ENCODE measurements at places on chromosomes 16 and 17.

DNA sequence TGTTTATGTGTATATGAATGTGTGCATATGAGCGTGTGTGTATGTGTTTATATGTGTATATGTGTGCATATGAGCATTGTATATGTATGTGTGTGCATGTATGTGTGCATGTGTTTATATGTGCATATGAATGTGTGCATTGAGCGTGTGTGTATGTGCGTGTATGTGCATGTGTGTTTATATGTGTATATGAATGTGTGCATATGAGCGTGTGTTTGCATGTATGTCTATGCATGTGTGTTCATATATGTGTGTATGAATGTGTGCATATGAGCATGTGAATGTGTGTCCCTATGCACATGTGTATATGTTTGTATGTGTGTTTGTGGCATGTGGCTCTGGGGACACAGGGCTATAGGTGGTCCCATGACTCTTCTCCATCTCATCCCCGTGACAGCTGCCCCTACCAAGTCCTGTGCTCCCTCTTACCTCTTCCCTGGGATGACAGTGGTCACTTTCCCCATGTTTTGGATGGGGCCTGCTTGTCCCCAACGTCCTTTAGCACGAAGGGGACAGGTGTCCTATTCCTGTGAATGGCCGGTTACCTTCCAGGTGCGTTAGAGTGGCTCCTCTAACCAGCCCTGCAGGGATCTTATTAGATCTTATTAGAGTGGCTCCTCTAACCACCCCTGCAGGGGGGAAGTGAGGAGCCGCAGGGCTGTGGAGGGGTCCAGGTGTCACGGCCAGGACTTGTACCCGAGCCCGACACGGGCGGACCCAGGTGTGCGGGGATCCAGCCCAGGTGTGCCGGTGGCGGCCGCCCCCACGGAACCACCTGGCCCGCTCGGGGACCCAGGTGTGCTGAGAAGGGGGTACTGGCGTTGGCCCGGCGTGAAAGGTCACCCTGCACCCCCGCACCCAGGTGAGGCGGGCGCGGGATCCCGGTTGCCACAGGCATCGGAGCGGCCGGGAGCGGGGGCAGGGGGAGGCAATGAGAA, 105.6 kb downstream of the SEC14L1 start:
- no peak for DNase-seq

- no peak for DNase-seq
Observed at GRCh38 chr16:69157196-69157595, 24.7 kb downstream of the UTP4 start.

GRCh38 chr17:45020354-45021138, 30.9 kb downstream of the DCAKD start:
- no peak for DNase-seq

- DNase-seq, result peak; percentile 75
Observed at GRCh38 chr17:77460514-77461046, 319.8 kb downstream of the SEC14L1 start.

- peak; percentile 55 for DNase-seq
Observed at GRCh38 chr17:42456223-42457106, 2.2 kb upstream of the ATP6V0A1 start.

DNA sequence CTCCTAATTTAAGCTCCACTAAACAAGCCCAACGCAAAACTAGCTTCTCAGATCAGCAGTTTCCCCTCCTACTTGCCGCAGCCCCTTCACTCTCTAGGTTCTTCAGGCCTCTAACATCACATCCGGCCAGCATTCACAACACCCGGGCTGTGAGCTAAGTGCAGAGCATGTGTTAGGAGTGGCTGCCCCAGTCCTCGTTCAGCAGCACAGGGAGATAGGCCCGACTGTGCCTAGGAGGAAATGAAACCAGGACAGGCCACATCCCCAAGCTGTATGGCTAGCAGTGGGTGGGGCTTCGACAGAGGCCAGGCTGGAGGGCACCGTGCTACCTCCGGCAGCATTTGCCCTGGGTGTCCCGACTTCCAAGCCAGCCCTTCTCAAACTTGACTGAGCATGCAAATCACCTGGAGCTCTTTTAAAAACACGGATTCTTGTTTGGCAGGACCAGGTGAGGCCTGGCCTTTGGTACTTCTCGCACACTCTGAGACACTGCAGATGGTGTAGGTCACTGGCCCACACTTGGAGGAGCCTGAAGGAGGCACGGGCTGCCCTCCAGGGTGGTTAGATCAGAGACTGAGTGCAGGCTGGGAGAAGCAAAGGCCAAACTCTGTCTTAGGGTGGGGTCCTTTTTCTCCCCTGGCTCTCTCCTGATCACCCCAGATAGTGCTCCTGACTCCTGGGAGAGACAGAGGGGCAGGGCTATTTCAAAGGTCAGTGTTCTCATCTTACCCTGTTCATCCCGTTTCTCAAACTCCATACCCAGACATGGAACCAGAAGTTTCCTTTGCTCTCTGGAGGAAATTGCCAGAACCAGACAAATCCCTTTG, 202.0 kb downstream of the C16orf78 start:
- DNase-seq, result peak; percentile 73

DNA sequence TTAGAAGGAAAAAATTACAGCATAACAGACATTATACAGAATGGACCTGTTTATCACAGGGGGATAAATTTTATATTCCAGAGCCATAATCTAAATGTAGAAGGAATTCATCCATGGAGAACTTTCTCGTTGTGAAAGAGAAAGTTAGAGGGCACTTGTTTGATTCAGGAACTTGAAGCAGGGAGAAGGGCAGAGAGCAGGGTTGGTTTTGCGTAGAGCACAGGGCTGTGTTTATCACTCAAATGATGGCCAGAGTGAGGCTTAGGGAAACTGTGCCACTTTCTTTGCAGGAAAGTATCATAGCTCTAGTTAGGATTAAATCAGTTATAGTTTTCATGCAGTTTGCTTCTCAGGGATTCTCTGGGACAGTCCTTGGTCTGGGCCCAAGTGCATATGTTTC, 29.1 kb upstream of the MED13 start:
- no peak for DNase-seq

DNA sequence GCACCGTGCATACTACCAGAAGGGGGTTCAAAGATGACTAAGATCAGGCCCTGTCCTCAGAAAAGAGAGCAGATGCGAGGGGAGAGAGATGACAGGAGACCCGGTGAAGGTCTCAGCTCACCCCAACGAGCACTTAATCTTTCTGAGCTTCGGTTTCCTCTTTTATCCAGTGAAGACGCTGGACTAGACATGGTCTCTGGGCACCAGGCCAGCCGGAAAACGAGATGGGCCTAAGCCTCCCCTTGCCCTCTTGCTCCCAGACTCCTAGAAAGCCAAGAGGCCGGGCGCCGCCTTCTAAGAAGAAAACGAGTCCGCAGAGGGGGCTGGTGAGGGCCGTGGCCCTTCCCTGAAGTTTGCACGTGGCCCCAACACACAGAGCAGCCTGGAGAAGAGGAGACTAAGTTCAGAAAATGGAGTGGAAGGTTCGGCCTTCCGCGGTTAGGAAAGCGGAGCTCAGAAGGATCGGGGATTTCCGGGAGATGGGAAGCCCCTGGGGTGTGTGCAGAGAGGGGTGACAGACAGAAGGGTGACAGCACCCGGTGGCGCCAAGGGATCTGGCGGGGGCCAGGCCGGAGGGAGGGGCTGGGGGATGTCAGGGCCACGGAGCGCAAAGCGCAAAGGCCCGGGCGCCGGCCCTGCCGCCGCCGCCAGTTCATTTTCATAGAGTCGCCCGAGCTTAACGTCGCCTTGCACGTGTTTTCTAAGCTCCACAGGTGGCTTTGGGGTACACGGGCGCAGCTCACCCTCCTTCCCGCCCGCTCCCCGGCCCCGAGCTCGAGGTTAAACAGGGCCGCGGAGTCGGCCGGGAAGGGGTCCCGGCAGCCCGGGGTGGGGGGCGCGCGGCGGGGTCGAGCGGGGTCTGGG, 42.1 kb upstream of the BHLHA9 start:
- DNase-seq, result peak; percentile 86
